Activated CD4-positive, alpha-beta T cell treated with anti-CD3 and anti-CD28 coated beads, Interleukin-2, Interleukin-4, amounts not matched to agents 100 ng/mL and 50 ng/mL, durations not matched to agents 16 hours and 8 hours (primary cell): ENCODE measurements at places on chromosomes 11 and 22.

DNA sequence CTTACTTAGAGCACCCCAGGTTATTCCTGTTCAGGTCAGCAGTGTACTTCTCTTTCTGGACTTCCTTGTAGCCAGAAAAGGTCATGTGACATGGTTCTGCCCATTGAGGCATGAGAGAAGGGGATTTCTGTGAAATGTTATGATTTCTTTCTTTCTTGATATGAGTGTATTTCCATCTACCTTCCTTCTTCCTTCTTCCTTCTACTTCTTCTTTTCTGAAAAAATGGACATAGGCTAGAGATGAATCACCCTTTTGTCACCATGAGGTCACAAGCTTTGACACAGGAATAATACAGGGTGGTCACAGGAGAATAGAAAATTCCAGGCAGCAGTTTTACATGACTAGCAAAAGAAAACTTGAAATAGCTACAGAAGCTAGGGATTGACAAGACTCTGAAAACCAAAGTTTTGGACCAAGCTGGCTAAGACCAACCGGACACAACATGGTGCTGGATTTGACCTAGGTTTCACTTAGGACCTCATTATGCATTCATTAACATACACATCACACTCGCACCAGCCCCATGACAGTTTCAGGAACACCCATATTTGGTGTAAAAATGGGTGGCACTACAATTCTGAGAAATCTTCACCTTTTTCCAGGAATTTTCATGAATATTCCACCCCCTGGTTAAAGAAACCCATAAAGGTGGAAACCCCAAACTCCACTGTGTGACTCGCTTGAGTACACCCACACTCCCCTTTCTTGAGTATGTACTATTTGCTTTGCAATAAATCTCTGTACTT lies 21.2 kb upstream of the MAP6 start:
- DNase-seq = no peak

DNA sequence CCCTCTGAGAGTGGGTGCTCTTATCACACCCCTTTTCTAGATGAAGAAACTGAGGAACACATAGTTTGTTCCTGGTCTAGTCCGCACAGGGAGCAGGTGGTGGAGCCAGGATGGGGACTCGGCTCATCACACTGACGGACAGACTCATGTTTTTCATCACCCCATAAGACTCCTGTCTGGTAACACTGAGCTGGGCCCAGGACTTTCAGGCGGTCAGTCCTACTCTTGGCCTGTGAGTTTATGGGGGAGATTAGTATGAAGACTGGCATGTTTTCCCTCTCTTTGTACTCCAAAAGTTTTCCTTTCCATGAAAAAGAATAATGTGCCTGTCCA lies 160.8 kb downstream of the LDLRAD3 start:
- no peak for DNase-seq

DNA sequence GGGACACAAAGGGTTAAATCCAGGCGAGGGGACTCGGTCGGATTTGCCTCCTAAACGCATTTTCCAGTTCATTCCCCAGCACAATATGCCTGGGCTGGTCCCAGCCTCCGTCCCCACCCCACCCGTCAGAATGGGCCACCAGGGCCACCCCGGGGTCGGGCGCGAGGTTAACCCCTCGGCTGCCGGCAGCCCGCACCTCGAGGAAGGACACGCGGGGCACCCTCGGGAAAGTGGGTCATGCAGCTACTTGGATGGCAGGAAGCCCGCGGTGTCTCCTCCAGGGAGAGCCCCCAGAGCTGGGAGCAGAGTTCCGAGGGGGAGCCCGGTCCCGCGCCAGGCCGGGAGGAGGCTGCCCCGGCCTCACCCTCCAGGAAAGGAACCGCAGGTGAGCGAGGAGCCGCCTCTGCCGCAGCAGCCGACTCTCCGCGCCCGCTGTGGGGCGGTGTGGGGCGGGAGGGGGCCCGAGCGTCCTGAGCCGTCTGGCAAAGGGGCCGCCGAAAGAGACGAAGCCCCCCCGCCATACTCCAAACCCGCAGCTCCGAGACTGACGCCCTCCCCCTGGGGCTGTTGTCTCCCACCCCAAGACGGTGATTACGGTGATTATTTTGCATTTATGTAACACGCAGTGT lies 1.4 kb downstream of the NECTIN1 start:
- DNase-seq = no peak

DNA sequence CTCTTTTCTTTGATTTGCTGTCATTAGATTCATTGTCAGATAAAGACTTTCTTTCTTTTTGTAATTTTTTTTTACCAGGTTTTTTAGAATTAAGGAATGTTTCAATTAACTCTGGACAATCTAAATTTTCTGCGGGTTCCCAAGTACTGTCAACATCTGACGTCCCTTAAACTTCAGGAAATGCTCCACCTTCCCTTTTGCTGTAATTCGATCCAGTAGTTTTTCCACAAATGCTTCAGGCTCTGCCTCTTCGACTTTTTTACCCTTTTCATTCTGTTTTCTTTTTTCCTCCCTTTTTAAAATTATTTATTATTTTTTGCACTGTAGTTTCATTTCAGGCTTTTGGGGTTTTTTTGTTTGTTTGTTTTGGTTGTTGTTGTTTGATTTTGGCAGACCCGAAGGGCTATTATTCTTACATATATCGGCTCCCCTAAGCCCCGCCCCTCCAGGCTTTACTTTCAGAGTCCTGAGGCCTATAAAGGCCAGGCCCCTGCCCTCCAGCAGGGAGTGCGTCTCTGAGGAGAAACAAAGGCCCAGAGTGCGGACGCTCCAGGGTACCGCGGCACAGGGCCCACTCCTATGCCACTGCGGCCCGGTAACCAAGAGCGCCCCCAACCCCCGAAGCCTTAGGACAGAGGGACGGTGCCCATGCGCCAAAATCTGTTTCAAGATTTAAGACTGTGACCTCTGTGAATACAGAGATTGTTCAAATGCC lies 116.4 kb downstream of the TYR start:
- DNase-seq = no peak

DNA sequence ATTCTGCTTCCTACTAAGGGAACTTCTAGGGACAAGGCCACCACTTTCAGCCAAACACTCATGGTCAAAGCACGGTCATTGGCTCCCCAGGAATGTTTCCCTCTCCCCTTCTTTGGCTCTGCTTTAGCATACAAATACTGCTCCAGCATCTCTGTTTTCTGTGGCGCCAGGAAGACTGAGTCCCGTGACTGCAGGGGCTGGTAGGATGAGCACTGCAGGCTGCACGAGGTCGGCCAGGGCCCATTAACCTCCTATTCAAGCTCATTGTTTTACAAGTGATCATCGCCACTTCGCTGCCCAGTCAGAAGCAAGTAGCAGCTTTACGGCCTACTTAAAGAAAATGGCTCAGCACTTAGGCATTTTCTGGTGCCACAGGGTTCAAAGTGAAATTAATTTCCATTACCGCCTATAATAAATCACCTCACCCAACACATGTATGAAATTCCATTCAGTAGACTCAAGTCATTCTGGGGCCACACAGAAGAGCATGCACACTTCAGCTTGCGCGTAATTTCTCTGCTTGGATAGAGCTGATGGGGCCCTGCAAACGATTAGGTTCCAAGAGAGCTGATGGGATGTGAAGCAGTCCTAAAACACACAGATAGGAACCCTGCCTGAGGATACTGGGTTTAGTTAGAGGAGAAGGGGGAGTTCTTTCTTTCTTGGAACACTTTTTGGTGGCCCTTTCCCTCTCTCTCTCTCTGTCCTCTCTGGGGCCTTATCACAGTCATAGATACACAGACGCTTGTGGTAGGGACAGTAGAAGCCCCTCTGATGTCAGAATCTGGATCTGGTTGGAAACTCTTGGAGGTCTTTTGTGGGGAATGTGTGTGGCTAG lies 173.7 kb downstream of the KIF18A start:
- DNase-seq = no peak

DNA sequence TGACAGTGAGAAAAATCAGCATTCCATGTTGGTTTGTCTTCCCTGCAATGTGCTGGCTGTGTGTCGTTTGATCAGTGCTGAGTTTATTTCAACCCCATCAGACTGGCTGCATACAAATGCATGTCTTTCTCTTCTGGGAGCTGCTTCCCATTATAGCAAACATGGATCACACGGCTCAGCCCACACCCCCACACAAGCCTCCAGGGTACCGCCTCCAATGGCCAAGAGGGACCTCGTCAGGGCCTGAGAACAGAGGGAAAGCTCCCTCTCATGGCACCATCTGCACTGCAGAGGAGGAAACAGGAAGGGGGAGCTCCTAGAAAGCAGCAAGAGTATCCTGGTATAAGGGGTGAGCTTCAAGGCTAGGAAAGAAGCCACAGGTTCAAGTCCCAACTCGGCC lies 214.2 kb downstream of the LARGE1 start:
- no peak for DNase-seq

GRCh38 chr22:43255299-43255698 lies 68.4 kb upstream of the TTLL12 start:
- no peak for DNase-seq

DNA sequence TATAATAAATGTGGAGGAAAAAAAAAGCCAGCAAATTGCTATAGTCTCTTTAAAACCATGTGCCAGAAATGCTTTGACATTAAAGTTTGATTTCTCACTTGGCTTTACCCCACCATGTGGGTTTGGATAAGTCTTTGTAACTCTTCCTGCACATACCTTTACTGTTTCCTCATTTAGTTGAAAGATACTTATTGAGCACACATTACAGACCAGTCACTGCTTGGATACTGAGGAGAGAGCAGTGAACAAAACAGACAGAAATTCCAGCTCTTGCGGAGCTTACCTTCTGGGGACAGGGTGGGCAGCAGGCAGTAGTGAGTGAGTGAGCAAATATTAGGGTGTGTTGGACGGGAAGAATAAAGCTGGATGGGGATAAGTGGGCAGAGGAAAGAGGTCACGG lies 13.7 kb downstream of the PACS1 start:
- DNase-seq = no peak

DNA sequence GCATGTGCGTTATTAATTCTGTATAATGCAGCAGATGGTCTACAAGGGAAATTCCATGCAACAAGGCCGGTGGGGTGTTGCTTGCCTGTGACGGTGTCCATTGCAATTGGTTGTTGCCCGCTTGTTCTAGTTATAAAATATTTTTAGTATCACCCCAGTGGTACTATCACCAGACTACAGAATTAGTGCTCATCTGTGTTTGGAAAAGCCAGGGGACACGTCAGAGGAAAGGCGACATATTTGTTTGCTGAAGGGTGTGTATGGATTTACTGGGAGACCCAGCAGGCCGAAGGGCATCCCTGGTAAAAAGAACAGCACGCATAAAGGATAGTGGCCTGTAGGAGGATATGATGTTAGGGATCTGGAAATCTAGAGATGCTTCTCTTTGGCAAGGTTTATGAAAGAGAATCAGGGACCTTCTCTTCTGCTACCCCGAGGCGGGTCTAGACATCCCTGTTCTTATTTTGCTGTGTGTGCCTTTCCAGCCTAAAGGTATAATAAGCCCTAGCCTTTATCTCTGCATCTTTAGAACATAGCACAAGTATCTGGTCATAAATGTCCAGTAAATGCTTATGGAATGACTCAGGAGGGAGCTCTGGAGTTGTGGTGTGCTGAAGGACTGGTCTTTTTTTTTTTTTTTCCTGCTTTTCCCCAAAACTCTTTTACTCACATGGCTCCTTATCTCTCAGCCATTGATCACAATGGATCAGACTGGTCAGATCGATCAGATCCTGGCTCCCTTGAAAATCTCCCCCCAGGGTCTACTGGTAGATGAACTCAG lies 90.9 kb downstream of the LDLRAD3 start:
- DNase-seq = no peak

- no peak for DNase-seq
Observed at GRCh38 chr22:48636746-48637145, 1190.9 kb downstream of the BRD1 start.

GRCh38 chr11:20310596-20311394 lies 52.7 kb upstream of the HTATIP2 start:
- DNase-seq = no peak

DNA sequence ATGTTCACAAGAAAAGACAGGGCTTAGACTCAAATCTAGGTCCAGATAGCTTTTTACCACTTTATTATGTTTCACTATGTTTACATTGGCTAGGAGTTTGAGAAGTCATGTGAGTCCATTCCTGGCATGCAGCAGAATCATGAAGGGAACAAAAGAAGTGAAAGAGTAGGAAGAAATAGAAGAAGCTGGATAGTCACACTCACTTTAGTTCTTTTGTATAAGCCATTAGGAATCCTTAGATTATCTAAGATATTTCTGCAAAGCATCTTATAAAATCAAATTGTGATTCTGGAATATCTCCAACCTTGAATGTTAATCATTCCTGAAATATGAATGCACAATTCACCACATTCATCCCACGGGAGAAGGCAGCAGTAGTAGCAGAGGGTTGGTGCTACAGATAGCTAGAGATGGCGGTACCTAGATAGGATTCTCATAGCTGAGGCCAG lies 31.9 kb downstream of the MAML2 start:
- DNase-seq = no peak

DNA sequence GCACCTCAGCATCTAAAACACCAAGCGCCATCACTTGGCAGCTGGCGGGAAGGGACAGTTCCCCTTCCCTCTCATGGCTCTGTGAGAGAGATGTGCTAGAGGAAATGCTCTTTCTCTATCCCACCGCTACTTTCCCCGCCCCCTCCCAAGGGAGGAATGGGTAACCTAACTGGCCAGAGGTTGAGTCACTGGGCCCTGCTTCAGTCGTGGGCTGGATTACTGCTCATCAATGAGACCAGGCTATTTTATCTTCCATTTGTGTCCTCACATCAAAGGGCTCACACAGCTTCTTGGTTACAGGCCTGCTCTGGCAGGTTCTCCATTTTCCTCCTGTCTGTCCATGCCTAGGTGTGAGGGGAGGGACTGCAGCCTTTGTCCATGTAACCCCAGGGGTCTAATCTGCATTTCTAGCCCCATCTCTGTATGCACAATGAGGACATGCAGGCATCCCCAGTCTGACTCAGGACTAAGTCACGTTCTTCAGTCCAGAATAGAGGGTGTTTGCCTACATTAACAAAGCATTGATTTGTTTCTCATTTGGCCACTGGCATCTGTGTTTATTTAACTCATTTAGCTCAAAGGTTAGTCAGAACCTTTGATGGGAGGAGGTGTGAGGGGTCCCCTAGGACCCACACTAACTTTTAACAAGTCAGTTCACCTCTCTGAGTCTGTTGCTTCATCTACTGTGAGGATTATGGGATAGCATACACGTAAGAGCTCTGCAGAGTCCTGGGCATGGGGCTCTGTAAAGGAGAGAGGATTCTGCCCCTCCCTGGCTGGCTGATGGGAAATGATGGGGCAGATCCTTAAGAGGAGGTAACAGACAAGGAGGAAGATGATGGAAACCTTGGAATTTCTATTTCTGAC lies 99.1 kb downstream of the XRRA1 start:
- no peak for DNase-seq

- no peak for DNase-seq
Observed at GRCh38 chr11:108495326-108495725, 2.9 kb downstream of the POGLUT3 start.

- DNase-seq = no peak
Observed at GRCh38 chr22:49738006-49738405, 89.7 kb downstream of the BRD1 start.

GRCh38 chr11:67463680-67464410 lies 5.2 kb downstream of the TMEM134 start:
- DNase-seq = no peak
